ENCODE measurements at places on chromosomes 4 and X. TPM values are rescaled to one million over a fixed set of nuclear protein-coding genes. Genes with fewer than 3 reads are reported as not detected.

DNA sequence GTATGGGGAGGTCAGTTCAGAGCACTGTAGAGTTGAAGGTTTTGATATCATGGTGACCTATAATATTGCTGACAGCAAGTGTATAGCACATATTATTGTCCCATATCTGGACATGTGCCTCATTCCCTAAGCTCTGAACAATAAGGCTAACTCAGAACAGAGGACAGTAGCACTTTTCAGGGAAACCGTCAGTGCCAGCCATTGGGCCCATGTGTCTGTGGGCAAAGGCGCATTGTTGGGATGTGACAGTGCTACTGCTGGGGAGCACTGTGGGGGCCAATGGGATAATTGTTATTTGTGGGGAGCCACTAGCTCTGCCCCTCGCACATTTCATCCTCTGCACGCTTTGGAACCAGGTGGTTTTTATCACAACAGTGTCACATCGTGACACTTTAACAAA is 136.2 kb downstream of the ELOVL6 start:
- H3K4me3 ChIP-seq = no peak overlapping the region
- no peaks in the 10 kb centered on the region for H3K4me1 ChIP-seq
- H3K36me3 ChIP-seq = no peaks in the 10 kb centered on the region
- DNase-seq = no peak
- H3K27me3 ChIP-seq = peaks cover 15% of the 10 kb centered on the region

GRCh38 chrX:110346681-110347080 is 12.0 kb upstream of the RTL9 start:
- no peaks in the 10 kb centered on the region for H3K36me3 ChIP-seq
- H3K4me3 ChIP-seq = no peak overlapping the region
- H3K27ac ChIP-seq = no peak overlapping the region
- no peaks in the 10 kb centered on the region for H3K27me3 ChIP-seq

- H3K4me1 ChIP-seq = no peaks in the 10 kb centered on the region
- no peaks in the 10 kb centered on the region for H3K27me3 ChIP-seq
- H3K4me3 ChIP-seq = no peak overlapping the region
- no peak for DNase-seq
- H3K27ac ChIP-seq = no peak overlapping the region
These were observed 5.0 kb downstream of the TDO2 start for GRCh38 chr4:155908187-155909139.

GRCh38 chr4:93384887-93385286 is 443.7 kb upstream of the ATOH1 start:
- H3K36me3 ChIP-seq = no peaks in the 10 kb centered on the region
- no peaks in the 10 kb centered on the region for H3K4me1 ChIP-seq
- H3K27ac ChIP-seq = no peak overlapping the region
- no peaks in the 10 kb centered on the region for H3K27me3 ChIP-seq
- H3K4me3 ChIP-seq = no peak overlapping the region

- peaks cover 17% of the 10 kb centered on the region for H3K4me1 ChIP-seq
- H3K27ac ChIP-seq = no peak overlapping the region
- no peak overlapping the region for H3K4me3 ChIP-seq
These were observed 85.7 kb downstream of the TET2 start for GRCh38 chr4:105232374-105232773.

- no peaks in the 10 kb centered on the region for H3K4me1 ChIP-seq
- H3K27ac ChIP-seq = no peak overlapping the region
- no peaks in the 10 kb centered on the region for H3K27me3 ChIP-seq
- H3K36me3 ChIP-seq = no peaks in the 10 kb centered on the region
These were observed 61.9 kb downstream of the PRSS12 start for GRCh38 chr4:118290951-118291350.

Gene SLC9A7
- 1.9 TPM for total RNA-seq

Gene MSX1
- total RNA-seq = 3.4 TPM
